ENCODE measurements at places on chromosomes 16 and 17. TPM values are rescaled to one million over a fixed set of nuclear protein-coding genes. Genes with fewer than 3 reads are reported as not detected.
A peak's percentile ranks its signal among the peaks of the same experiment; 100 is the strongest.

DNA sequence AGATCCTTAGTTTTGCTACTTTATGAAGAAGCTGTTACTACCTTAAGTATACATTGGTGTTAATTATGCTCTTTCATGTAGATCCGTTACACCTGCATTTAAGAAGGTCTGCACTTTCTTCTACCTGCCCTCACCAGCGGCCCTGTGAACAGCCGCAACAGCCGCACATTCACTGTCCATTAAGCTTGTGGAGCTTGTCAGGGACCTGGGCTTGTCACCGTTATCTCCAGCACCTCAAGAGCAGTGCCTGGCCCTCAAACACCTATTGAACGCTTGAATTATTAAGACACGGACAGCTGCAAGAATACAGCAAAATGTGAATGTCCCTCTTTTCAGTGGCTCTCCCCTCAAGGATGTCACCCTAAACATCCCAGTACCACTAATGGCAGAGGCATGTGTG lies 3.0 kb upstream of the MXRA7 start:
- no peak for DNase-seq

GRCh38 chr16:73125850-73126524 lies 78.1 kb upstream of the ZFHX3 start:
- DNase-seq = peak; percentile 86

MLKL gene
- polyA plus RNA-seq = 4.8 TPM

GRCh38 chr17:29722411-29723198 lies 99.9 kb upstream of the CORO6 start:
- DNase-seq = peak; percentile 94

ACSM2A gene
- not detected for polyA plus RNA-seq

IRX6 gene
- not detected for polyA plus RNA-seq

DNA sequence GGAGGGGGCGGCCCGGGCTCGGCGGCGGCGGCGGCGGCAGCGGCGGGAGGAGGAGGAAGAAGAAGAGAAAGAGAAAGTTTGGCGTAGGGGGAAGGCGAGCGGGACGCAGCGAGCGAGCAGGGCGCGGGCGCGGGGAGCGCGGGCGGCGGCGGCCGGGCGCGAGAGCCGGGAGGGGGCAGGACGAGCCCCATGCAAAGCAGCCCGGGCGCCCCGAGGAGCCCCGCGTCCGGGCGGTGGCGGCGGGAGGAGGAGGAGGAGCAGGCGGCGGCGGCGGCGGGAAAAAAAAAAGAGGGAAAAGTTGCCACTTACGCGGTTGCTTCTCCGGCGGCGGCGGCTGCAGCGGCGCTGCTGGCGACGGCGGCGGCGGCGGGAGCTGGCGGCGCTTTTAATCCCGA lies 10.3 kb upstream of the ZFHX3 start:
- DNase-seq = peak; percentile 36

GRCh38 chr17:51419476-51419875 lies 159.1 kb downstream of the UTP18 start:
- no peak for DNase-seq

GRCh38 chr16:11583166-11583565 lies 3.6 kb downstream of the LITAF start:
- DNase-seq = peak; percentile 95

SEPTIN12 gene
- polyA plus RNA-seq = not detected

DNA sequence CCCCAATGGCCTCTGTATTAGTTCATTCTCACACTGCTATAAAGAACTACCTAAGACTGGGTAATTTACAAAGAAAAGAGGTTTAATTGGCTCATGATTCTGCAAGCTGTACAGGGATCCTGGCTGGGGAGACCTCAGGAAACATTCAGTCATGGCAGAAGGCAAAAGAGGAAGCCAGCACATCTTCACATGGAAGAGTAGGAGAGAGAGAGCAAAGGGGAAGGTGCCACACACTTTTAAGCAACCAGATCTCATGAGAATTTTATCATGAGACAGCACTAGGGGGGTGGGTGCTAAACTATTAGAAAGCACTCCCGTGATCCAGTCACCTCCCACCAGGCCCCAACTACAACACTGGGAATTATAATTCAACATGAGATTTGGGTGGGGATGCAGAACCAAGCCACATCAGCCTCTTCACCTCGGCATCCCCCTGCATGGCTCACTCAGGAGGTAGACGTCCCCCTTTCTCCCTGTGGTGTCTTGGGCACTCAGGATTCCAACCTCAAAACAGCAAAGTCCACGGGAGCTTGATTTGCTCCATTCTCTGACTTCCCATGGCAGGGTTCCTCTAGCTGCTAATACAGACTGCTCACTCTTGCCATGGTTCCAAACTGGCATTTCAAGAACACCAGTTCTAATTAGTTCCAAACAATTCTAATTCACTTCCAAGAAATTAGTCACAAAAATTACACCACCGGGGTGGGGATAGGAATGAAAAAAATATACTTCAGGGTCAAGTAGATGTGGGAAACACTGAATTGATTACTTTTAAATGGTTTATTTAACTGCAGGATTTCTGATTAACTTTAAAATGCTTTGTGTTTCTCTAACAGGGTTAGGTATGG lies 203.8 kb upstream of the HSBP1 start:
- no peak for DNase-seq

FBXW10 gene
- not detected for polyA plus RNA-seq

- DNase-seq = no peak
These were observed 3.6 kb downstream of the TMEM220 start for GRCh38 chr17:10726196-10726595.

NOD2 gene
- polyA plus RNA-seq = not detected

- DNase-seq = no peak
These were observed 9.5 kb downstream of the GRB2 start for GRCh38 chr17:75396025-75396424.

DNA sequence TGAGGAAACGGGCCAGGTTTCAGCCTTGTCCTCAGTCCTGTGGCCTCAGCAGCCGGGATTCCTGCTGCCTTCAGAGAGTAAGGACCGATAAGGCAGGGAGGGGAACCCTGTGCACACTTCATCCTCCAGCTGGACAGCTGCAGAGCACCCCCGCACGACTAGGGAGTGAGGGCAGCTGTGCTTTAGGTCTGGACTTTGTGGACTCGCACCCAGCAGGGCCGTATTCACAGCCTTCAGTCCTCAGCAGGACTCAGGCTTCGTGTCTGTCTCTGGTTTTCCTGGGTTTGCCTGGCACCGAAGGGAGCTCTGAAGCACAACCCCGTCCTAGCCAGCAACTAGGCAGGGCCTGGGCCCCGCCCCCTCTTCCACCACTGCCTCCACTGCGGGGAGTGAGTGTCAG lies 45.8 kb upstream of the CACNG5 start:
- no peak for DNase-seq

- DNase-seq = no peak
These were observed 250.0 kb downstream of the PRKCA start for GRCh38 chr17:66552371-66552770.

GRCh38 chr16:4077174-4077649 lies 39.0 kb downstream of the ADCY9 start:
- peak; percentile 22 for DNase-seq

PLXDC1 gene
- polyA plus RNA-seq = 5.8 TPM

DNA sequence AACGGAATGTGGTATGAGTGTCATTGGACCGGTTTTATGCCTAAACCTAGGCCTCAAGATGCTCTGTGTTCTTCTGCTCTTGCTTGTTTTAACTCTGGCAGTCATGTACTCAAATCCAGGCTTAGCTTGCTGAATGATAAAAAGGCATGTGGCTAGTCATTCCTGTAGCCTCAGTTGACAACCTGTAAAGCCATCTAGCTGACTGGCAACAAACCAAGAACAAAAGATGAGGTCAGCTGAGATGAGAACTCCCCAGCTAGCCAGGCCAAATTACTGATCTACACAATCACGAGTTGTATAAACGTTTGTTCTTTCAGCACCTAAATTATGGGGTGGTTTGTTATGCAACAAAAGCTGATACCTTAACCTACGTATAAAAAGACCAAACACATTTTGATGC lies 1406.0 kb upstream of the CDH8 start:
- DNase-seq = no peak

DNA sequence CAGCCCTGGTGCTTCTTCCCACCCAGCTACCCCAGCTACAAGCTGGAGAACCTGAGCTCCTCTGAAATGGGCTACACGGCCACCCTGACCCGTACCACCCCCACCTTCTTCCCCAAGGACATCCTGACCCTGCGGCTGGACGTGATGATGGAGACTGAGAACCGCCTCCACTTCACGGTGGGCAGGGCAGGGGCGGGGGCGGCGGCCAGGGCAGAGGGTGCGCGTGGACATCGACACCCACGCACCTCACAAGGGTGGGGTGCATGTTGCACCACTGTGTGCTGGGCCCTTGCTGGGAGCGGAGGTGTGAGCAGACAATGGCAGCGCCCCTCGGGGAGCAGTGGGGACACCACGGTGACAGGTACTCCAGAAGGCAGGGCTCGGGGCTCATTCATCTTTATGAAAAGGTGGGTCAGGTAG lies 3.6 kb downstream of the GAA start:
- no peak for DNase-seq

- no peak for DNase-seq
These were observed 29.0 kb downstream of the HEXIM2 start for GRCh38 chr17:45190503-45191255.

CLEC3A gene
- polyA plus RNA-seq = not detected

LCAT gene
- 5.8 TPM for polyA plus RNA-seq

- no peak for DNase-seq
These were observed 18.1 kb upstream of the RNF213 start for GRCh38 chr17:80242505-80242904.

USP6 gene
- polyA plus RNA-seq = 0.01 TPM

ARHGDIG gene
- polyA plus RNA-seq = 0.12 TPM

GNAO1 gene
- 0.14 TPM for polyA plus RNA-seq

ADORA2B gene
- polyA plus RNA-seq = 3.1 TPM

TMEM100 gene
- polyA plus RNA-seq = 2.2 TPM

CDK10 gene
- 27.3 TPM for polyA plus RNA-seq

DNA sequence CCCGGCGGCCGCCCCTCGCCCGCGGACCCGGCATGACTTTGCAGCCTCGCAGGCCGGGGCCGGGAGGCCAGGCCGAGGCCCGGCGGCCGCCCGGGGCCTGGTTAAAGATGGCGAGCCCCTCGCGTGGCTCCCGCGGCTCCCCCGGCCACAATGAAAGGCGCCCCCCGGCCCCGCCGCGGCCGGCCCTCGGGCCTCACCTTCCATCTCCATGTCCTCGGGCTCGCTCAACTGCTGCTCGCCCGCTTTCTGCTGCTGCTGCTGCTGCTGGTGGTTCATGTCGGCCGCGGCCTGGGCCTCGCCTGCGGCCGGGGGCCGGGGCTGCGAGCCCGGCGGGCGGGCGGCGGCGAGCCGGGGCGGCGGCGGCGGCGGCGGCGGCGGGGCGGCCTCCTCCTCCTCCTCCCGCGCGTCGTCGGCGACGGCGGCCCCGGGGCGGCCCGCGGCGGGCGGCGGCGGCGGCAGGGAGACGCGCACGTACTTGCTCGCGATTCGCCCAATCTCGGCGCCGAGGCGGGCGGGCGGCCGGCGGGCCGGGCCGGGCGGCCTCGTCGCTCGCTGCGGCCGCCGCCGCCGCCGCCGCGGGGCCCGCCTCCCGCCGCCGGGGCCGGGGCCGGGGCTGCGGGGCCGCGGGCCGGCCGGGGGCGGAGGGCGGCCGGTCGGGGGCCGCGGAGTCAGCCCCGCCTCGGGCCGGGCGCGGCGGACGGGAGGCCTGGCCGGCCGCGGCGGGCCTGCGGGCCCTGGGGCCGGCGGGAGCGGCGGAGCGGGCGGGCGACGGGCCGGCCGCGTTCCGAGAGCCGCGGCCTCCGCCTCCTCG lies 491 bp downstream of the USP7 start:
- no peak for DNase-seq

DNA sequence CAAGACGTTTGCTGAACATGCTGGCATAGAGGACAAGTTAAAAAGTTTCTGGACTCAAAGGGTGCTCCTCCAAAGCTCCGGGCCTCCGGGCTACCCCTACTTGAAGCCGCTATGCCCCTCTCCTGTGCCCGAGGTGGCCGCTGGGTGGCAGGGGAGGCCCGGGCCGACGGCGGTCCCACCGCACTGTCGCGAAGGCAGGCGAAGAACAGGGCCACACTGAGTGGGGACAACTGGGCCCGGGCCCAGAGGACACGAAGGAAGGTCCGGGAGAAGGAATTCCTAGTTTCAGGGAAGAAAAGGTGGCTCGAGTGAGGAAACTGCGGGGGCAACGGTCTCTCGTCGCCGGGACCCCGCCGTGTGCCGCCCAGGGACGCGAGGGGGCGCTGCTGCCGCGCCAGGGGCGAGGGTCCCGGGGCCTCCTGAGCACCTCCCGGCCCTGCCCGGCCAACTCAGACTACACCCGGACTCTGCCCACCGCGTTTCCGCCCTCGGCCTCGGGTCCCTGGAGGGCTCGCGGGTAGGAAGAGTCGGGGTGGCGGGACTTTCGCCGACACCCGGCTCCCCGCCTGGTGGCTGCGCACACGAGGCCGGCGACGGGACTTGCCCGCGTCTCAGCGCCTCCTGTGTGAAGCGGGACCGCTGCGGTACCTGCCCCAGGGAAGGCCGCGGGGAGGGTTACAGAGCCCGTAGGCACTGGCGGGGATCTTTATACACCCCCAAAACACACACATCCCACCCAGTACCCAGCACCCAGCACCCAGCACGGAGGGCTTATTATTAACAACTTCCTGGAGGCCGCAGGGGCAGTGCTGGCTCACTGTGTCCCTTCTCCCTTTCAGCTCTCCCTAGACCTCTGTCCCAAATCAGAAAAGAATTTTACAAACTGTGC lies 772 bp upstream of the CHCT1 start:
- peak; percentile 45 for DNase-seq

MYL11 gene
- 0.11 TPM for polyA plus RNA-seq

DNA sequence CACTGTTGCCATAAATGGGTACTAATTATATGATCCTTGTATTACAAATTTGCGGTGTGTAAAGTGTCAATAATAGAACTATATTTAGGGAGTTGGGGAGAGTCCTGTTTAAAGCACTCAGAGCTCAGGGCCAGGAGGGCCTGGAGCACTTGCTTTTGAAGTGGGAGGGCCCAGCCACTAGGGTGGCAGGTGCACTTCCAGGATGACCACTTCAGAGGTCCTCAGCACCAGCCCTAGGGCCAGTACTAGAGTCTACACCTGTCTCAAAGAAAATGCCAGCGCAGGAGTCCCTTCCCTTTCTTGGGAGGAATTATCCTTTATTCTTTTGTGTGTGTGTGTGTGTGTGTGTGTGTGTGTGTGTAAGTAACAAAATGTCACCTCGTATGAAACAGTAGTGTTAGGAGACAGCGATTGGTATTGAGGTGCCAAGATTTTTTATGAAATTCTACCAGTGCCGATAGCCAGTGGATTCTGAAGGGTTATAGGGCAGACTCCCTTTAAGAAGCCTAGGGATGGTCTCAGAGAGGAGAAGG lies 31.9 kb downstream of the MYO18A start:
- no peak for DNase-seq

Data from fibroblast of lung (primary cell).